ENCODE measurements at places on chromosomes 1 and 21.

GRCh38 chr1:110961902-110962301 is 1.8 kb downstream of the LRIF1 start:
- DNase-seq, result no peak
- H3K36me3 ChIP-seq, result no peaks in the 10 kb centered on the region
- H3K4me1 ChIP-seq, result no peaks in the 10 kb centered on the region

- no peaks in the 10 kb centered on the region for H3K27me3 ChIP-seq
- peak; percentile 94 for DNase-seq
- peak within 1 kb of the TSS; percentile 99 for H3K4me3 ChIP-seq
- H3K36me3 ChIP-seq, result no peaks in the 10 kb centered on the region
- H3K27ac ChIP-seq, result peak within 1 kb of the TSS; percentile 95
Measured at GRCh38 chr1:88683541-88684481, at the start of gene PKN2. Gene PKN2 (plus strand): TSS chr1:88684273. CDS start chr1:88684581, 308 bp downstream.

GRCh38 chr1:244234009-244234643 is 183.0 kb downstream of the ZBTB18 start:
- no peak overlapping the region for H3K4me3 ChIP-seq
- no peaks in the 10 kb centered on the region for H3K36me3 ChIP-seq
- DNase-seq, result no peak
- no peaks in the 10 kb centered on the region for H3K27me3 ChIP-seq
- no peaks in the 10 kb centered on the region for H3K4me1 ChIP-seq

DNA sequence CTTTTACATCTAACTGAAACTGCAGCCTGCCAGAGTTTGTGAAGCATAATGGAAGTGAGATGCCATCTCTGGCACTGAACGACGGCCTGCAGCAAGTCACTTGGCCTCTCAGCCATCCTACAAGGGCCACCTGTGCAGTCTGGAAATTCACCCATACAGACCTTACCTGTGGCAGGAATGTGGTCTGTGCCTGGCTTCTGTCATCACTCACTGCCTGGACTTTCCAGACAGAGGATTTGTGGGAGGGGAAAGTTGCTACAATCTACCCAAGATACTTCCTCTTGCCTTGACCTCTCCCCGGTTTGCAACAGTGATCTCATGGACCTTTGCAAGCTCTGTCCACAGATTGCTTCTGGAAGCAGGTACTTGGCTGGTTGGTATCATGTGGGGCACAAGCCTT is 58.4 kb upstream of the ATP1B1 start:
- no peaks in the 10 kb centered on the region for H3K36me3 ChIP-seq
- H3K27me3 ChIP-seq, result no peaks in the 10 kb centered on the region
- DNase-seq, result no peak
- no peak overlapping the region for H3K4me3 ChIP-seq
- H3K27ac ChIP-seq, result no peak overlapping the region

DNA sequence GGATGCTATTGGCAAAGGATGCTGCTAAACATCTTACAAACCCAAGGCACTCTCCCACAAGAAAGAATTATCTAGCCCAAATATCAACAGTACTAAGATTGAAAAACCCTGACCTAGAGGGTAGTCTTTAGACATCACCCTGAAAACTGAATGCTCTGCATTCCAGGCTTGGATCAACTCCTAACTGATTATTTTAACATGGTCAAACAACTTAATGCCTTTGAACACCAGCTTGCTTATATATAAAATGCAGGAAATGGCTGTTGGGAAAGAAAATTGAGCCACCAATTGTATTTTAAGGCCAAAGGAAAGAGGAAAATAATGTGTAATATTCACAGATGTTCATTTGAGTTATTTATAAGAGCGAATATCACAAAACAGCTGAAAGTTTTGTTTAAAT is 72.2 kb upstream of the C1orf87 start:
- H3K4me1 ChIP-seq, result no peaks in the 10 kb centered on the region
- no peak for DNase-seq
- no peak overlapping the region for H3K4me3 ChIP-seq
- H3K36me3 ChIP-seq, result no peaks in the 10 kb centered on the region
- no peaks in the 10 kb centered on the region for H3K27me3 ChIP-seq
- no peak overlapping the region for H3K27ac ChIP-seq

DNA sequence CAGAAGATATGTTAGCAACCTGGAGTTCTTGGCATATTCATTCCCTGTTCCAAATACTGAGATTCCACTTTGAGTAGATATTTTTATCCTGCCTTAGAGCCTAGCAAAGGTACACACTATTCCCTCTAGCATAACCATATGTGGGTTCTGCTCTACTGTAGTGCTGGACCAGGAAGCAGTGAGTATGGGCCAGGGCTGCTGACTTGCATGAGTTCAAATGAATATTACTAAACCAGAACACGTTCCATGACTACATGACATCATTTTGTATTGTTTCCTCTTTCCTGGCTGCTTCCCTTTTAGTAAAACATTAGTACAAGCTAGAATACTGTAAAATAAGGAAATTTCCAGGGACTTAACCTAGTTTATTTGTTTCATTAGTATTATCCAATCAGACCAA is 41.1 kb downstream of the TNFSF18 start:
- no peaks in the 10 kb centered on the region for H3K36me3 ChIP-seq
- no peak overlapping the region for H3K27ac ChIP-seq
- H3K4me1 ChIP-seq, result no peaks in the 10 kb centered on the region
- DNase-seq, result no peak

GRCh38 chr1:94299627-94300553 is 62.5 kb upstream of the ARHGAP29 start:
- H3K4me1 ChIP-seq, result no peaks in the 10 kb centered on the region
- H3K27ac ChIP-seq, result peak overlapping the region; percentile 64
- no peaks in the 10 kb centered on the region for H3K36me3 ChIP-seq
- DNase-seq, result no peak
- H3K27me3 ChIP-seq, result no peaks in the 10 kb centered on the region

GRCh38 chr21:18373606-18374005 is 30.0 kb downstream of the TMPRSS15 start:
- H3K4me3 ChIP-seq, result no peak overlapping the region
- no peaks in the 10 kb centered on the region for H3K4me1 ChIP-seq
- no peak for DNase-seq
- H3K27ac ChIP-seq, result no peak overlapping the region

GRCh38 chr1:58108783-58109182 is 437.7 kb downstream of the OMA1 start:
- H3K4me1 ChIP-seq, result no peaks in the 10 kb centered on the region
- DNase-seq, result no peak
- H3K27ac ChIP-seq, result no peak overlapping the region

DNA sequence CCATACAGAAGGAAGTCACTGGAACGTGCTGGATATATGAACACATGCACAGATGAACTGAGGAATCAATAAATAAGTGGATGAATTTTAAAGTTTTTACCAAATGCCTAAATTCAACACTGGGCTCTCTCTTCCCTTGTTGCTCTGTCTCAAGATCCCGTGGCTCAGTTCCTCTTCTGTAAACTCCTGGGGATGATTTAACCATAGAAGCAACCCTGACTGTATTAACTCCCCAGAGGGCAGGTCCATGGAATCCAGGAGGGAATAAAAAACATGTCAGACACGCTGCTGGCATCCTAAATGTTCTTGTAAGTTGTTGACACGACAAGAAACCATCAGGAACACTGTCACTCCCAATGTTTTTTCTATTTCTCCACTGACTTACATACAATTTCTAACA is 45.3 kb upstream of the GPR157 start:
- DNase-seq, result no peak
- H3K27me3 ChIP-seq, result no peaks in the 10 kb centered on the region
- H3K4me1 ChIP-seq, result no peaks in the 10 kb centered on the region
- no peaks in the 10 kb centered on the region for H3K36me3 ChIP-seq

DNA sequence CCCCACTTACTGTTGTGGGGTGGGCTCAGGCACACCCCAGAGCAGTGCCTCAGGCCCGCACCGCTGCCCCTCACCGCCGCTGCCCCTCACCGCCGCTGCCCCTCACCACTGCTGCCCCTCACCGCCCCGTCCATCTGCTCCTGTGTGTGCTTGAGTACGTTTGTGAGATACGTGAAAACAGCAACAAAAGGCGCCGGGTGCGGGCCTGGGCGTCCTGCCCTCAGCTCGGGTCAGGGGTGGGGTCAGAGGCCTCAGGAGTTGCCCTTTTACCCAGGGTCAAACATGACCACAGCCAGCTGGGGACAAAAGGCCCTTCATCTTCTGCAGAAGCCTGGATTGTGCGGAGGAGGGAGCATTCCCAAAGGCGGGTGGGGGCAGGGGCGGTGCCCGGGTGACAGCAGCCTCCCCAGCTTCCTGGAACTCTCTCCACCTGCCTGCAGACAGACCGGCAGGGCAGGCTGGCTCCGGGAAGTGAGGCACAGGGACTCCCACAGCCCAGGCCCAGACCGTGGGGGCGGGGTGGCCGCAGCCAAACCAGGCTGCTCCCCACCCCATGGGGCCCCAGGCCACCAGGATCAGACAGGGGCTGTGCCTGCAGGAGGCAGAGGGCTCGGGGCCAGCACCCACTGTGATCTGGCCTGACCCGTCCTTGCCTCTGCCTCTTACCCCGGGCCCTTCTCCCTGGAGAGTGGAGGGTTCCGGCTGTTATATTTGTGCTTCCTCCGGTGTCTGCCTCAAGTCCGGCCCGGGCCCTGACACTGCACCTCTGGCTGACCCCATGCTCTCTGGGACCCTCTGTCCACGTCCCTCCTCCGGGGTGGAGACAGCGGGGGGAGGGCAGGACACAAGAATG is 2.3 kb upstream of the VWA1 start:
- H3K4me1 ChIP-seq, result peaks cover 68% of the 10 kb centered on the region
- H3K27ac ChIP-seq, result peak overlapping the region; percentile 95

GRCh38 chr1:10901091-10901890 is 104.8 kb upstream of the CASZ1 start:
- peaks cover 6% of the 10 kb centered on the region for H3K27me3 ChIP-seq
- no peaks in the 10 kb centered on the region for H3K36me3 ChIP-seq
- DNase-seq, result peak; percentile 72
- no peaks in the 10 kb centered on the region for H3K4me1 ChIP-seq
- no peak overlapping the region for H3K4me3 ChIP-seq
- peak overlapping the region; percentile 96 for H3K27ac ChIP-seq

DNA sequence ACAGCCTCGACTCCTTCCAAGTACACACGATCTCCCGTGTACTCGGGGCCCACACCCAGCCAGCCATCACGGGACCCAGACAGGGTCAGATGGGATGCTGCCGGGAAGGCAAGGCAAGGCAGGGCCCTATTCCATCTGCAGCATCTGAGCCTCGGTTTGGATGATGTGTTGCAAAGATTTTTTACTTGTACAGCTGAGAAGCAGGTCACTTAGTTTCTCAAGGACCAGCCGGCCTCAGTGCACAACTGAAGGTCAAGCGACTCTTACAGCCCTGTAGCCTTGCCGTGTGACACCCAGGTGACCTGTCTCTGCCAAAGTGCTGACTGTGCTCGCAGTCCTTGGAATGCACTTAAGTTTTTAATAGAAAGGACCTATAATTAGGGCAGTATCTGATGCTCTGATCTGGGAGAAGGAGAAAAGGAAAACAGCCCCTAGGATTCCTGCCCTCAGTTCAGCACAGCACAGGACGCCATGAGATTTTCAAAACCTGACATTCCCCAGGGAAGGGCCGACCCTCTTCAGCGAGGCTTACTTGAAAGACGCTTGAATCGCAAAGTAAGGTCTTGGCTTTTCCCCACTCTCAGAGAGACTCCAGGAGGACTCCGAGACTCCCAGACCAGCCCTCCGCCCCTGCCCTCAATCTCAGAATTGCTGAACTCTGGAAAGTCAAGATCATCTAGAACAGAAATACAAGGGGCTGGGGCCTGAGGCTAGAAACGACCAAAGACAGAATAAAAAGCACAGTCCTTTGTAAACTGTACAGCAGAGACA is 1.3 kb downstream of the GPR157 start:
- DNase-seq, result no peak
- H3K27me3 ChIP-seq, result no peaks in the 10 kb centered on the region
- peak overlapping the region; percentile 75 for H3K4me3 ChIP-seq

DNA sequence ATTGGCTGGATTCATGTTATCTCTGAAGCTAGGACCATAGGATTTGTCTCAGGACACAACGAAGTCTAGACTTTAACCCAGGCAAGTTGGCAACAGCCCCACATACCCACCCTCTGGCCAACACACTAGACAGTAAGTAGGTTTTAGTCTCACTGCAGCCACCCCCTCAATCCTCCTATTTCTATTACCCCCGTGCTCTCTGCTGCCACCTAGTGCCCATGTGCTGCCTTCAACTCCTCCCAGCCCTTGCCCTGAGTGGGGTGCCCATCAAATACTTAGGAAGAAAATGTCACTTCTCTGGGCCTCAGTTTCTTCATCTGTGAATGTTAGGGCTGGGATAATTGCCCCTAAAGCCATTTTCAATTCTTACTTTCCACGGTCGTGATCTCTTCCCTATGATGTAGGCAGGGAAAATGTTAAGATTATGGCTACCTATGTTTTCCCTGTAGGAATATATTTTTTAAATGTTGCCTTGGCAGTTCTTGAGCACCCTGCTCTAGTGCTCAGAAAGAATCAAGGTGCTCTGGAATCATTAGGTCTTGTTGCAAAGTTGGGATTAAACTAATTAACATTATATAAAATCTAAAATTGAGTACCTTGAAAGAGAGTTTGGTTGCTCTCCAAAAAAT is 213.0 kb downstream of the LMX1A start:
- H3K4me3 ChIP-seq, result no peak overlapping the region
- H3K4me1 ChIP-seq, result no peaks in the 10 kb centered on the region
- no peak for DNase-seq
- H3K36me3 ChIP-seq, result no peaks in the 10 kb centered on the region
- no peaks in the 10 kb centered on the region for H3K27me3 ChIP-seq
- H3K27ac ChIP-seq, result no peak overlapping the region

- no peaks in the 10 kb centered on the region for H3K36me3 ChIP-seq
- DNase-seq, result no peak
- H3K4me3 ChIP-seq, result no peak overlapping the region
- no peaks in the 10 kb centered on the region for H3K4me1 ChIP-seq
Measured at GRCh38 chr1:206808615-206809014, 36.3 kb upstream of the IL10 start.

- H3K27me3 ChIP-seq, result no peaks in the 10 kb centered on the region
- no peaks in the 10 kb centered on the region for H3K36me3 ChIP-seq
- no peak overlapping the region for H3K27ac ChIP-seq
- DNase-seq, result no peak
- no peaks in the 10 kb centered on the region for H3K4me1 ChIP-seq
Measured at GRCh38 chr1:81513796-81514354, 286.9 kb upstream of the ADGRL2 start.

GRCh38 chr1:25530186-25531081 is 13.0 kb upstream of the LDLRAP1 start:
- H3K27ac ChIP-seq, result no peak overlapping the region
- H3K4me3 ChIP-seq, result no peak overlapping the region
- DNase-seq, result no peak
- H3K36me3 ChIP-seq, result no peaks in the 10 kb centered on the region
- H3K4me1 ChIP-seq, result no peaks in the 10 kb centered on the region
- no peaks in the 10 kb centered on the region for H3K27me3 ChIP-seq

GRCh38 chr1:180854001-180854400 is 58.7 kb upstream of the KIAA1614 start:
- no peaks in the 10 kb centered on the region for H3K27me3 ChIP-seq
- H3K4me1 ChIP-seq, result no peaks in the 10 kb centered on the region
- H3K27ac ChIP-seq, result no peak overlapping the region
- DNase-seq, result no peak
- no peaks in the 10 kb centered on the region for H3K36me3 ChIP-seq

GRCh38 chr1:236287757-236288619 is 6.2 kb upstream of the ERO1B start:
- H3K27me3 ChIP-seq, result no peaks in the 10 kb centered on the region
- DNase-seq, result no peak
- no peak overlapping the region for H3K4me3 ChIP-seq
- no peaks in the 10 kb centered on the region for H3K4me1 ChIP-seq
- no peaks in the 10 kb centered on the region for H3K36me3 ChIP-seq
- H3K27ac ChIP-seq, result no peak overlapping the region

- no peak overlapping the region for H3K27ac ChIP-seq
- no peak for DNase-seq
- no peaks in the 10 kb centered on the region for H3K36me3 ChIP-seq
- no peak overlapping the region for H3K4me3 ChIP-seq
Measured at GRCh38 chr1:180178511-180179161, 24.0 kb downstream of the QSOX1 start.

Data from breast epithelium (tissue), 4 donors.